DMS53 (cell line): ENCODE measurements at places on chromosomes 1 and 21.

GRCh38 chr1:78607334-78607927, 12.8 kb upstream of the IFI44L start:
- peak; percentile 65 for DNase-seq

DNA sequence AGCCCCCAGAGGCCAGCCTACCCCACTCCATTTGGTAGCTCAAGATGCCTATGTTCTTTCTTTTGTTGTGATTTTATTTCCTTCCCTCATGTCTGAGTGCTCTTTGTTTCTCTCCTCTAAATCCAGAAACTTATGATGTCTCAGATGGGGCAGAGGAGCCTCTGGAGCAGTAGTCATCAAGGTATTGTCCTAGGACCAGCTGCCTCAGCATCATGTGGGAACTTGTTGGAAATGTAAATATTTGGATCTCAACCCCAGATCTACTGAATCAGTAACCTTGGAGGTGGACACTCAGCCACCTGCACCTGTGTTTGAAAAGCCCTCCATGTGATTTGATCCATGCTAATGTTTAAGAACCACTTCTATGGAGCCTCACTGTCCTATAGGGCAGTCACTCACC, 593.1 kb upstream of the PLXNA2 start:
- DNase-seq: peak; percentile 100

DNA sequence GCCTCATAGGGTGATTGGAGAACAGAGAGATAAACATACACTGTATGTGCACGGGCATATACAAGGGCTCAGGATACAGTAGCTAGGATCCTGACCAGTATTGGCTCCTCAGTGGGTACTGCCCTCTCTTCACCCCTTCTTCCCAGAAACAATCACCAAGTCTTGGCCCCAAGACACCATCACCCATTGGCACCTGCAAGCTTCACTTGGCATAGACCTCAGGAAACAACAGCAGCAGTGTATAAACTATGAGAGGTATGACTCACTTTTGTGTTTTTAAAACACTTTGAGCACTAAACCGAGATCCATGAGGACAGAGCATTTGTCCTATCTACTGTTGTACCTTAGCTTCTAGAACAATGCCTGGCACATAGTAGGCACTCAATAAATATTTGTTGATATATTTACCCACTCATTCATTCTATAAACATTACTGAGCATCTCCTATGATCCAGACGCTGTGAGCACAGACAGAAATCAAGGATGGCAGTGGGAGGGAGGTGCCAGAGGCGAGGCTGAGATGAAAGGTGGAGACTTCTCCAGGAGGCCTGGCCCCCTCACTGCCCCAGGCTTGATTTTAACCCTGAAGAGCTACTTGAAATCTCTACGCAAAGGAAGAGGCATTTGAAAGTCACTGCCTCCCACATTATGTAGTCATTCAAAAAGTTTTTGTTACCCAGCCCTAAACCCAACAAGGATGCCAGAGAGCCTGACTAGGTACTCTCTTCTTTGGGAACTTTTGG, 95.2 kb downstream of the CAMK2N1 start:
- DNase-seq: no peak

GRCh38 chr1:19311503-19311930, 427 bp downstream of the AKR7A2 start:
- DNase-seq: no peak

GRCh38 chr21:27564684-27565301, 597.9 kb upstream of the ADAMTS5 start:
- DNase-seq: peak; percentile 67

DNA sequence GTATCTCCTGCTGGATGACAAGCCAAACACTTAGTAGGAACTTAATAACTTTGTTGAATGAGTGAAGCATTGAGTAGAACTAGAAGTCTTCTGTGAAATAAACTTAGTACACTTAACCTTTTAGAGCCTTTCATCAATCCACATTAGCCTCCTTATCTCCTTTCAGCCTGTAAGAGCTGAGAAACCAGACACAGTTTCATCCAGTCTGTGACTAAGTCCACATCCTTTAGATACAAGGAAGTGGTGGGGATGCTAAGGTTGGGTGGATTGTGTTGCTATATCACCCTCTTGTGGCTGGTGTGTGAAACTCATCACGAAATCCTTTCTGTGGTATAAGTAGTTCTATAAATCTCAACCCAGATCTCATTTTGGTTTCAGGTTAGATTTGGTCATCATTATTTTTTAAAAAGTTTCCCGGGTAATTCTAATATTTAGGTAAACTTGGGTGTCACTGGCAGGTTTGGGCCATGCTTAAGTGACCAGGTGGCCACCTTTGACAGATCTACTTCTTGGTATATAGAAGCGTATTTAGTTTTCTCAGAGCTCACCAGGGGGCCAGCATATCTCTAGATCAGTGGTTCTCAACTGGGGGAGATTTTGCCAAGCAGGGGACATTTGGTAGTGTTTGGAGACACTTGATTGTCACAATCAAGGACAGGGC, 27.8 kb upstream of the CD84 start:
- DNase-seq: peak; percentile 92

- DNase-seq: no peak
These were observed 41.3 kb upstream of the PSEN2 start for GRCh38 chr1:226829105-226829504.

DNA sequence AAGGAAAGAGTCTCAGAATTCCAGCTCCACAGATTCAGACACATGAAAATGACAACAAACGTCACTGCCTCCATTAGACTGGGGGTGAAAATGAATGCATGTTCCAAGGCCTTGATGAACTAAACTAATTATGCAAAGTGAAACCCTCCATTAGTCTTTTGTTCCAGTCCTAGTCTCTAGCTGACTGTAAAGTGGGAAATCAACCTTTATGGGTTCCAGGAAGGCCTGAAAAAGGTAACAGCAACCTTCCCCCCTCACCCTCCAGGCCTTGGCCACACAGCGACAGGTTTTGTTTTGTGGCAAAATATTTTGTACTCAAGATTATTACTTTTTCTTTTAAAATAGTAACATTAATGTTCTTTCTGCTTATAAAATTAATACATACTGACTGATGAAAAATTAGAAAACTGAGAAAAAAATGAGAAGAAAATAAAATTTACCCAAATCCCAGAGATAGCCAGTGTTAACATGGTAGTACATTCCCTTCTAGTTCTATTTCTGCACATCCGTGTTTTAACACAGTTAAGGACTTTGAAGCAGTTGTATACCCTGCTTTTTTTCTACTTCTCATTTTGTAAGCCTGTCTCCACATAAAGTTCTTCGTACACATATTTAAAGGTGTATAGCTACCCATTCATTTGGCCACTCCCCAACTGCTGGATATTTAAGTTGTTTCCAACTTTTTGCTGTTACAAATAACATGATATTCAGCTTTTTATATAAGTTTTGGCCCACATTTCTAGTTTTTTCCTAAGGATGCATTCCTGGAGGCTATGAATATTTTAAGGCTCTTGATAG, 60.9 kb downstream of the CD2 start:
- DNase-seq: no peak

- no peak for DNase-seq
These were observed 37.8 kb upstream of the COP1 start for GRCh38 chr1:176244851-176245250.

DNA sequence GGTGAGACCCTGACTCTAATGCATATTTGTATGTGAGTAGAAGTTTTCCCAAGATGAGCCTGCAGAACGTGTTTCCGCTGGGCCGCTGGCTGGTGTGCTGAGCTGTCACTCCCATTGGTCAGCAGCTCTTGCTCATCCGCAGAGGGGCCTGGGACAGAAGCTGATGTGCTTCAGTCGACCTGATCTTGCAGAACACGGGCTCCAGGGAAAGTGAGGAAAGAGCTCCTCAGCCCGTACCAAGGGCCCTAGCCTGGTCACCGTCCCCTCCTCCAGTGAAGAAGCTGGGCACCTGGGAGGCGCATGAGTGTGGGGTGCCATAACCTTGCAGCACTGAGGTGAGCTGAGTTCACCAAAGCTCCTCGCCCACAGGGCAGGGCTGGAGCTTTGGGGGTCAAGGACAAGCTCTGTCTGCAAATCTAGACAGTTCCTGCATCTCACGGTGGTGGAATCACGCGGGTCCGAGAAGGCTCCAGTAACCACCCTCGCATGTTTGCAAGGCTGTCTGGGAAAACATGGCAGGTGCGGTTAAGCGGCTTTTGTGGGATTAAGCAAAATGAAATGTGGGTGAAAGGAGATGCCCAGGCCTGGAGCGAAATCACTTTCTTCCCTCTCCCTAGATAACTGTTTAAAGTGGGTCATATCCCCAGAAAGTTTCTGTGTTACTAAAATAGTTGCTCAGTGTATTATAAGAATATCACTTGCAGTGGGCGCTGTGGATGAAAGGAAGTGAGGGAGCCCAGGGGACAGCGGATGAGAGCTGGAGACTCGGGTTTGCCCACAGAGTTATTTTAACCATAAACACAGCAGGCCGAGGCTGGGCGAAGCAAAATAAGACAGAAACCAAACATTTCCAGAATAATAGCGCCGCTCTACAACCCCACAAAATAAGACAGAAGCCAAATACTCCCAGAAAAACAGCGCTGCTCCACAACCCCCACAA, 33.1 kb upstream of the LRRC3 start:
- DNase-seq: no peak

- peak; percentile 74 for DNase-seq
These were observed 1.3 kb downstream of the AHDC1 start for GRCh38 chr1:27602462-27603308.

DNA sequence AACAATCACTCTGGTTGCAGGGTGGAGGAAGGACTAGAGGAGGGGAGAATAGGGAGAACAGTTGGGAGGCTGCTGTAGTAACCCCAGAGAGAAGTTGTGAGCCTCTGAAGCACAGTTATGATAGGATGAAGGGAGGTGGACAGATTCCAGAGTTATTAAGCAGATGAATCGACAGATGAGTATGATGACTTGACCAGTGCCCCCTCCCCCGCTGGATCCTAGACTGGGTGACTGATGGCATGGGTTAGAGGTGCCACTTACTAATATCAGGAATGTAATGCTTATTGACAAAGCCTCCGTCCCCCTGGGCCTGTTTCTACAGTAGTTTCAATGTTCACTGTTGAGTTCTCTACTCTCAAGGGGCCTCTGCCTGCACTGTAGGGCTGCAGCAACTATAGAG, 14.0 kb upstream of the TIPRL start:
- DNase-seq: no peak

GRCh38 chr1:184296466-184297243, 90.2 kb upstream of the C1orf21 start:
- no peak for DNase-seq

GRCh38 chr1:39899611-39900538, 1.8 kb downstream of the MYCL start:
- DNase-seq: no peak

DNA sequence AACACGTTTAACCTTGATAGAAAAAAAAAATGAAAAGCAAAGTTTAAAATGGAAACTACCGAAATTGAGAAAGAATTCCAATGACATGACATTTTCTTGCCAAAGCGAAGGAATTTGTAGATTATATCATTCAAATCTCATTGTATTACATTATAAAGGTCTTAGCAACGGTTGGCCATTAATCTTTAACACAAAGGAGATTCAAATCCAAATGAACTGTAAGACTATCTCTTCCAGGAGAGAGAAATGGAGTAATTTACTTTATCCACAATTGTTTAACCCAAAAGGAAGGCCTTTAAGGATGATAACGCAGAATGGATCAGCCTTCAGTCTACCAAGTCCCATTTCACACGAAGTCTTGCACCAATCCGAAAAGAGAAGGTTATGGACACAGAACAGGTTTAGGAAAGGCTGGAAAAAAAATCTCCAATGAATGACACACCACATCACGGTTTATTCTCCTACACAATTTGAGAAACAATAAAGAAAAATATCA, 1.5 kb downstream of the ENAH start:
- DNase-seq: peak; percentile 64

DNA sequence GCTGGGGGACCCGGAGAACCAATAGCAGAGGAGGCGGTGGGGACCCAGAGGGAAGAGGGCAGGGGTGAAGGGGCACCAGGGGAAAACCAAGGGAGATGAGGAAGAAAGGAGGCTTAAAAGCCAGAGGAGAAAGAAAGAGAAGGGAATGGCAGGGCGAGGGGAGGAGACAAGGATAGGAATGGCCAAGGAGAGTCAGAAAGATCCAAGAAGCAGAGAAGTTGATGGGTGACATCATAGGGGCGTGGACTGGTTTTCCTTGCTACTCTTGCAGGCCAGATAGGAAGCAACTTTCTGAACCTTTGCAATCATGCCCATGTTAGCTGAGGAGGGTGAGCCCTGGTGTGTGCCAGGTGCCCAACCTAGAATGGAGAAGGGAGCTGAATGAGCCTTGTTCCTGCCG, 5.4 kb downstream of the NPR1 start:
- no peak for DNase-seq

DNA sequence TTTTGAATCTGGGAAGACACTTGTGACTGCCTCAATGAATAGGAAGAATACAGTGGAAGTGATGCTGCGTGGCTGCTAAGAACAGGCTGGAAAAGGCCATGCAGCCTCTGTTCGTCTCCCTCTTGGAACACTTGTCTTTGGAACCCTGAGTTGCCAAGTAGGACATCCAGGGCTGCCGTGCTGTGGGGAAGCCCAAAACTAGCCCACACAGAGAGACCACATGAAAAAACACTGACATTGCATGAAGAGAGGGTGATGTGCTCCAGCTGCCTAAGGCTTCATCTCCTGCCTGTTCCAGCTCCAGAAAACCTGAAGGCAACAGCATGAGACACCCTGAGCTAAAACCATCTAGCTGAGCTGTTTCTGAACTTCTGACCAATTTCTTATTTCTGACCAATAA, 61.1 kb upstream of the GNG4 start:
- DNase-seq: peak; percentile 45

GRCh38 chr21:24941316-24942185, 665.7 kb downstream of the MRPL39 start:
- peak; percentile 4 for DNase-seq

- DNase-seq: no peak
These were observed 191.7 kb upstream of the ARHGEF16 start for GRCh38 chr1:3262681-3263286.

- peak; percentile 100 for DNase-seq
These were observed 40.6 kb upstream of the MARK1 start for GRCh38 chr1:220487297-220487820.

- DNase-seq: no peak
These were observed 29.1 kb upstream of the SEC16B start for GRCh38 chr1:177998696-177999631.

DNA sequence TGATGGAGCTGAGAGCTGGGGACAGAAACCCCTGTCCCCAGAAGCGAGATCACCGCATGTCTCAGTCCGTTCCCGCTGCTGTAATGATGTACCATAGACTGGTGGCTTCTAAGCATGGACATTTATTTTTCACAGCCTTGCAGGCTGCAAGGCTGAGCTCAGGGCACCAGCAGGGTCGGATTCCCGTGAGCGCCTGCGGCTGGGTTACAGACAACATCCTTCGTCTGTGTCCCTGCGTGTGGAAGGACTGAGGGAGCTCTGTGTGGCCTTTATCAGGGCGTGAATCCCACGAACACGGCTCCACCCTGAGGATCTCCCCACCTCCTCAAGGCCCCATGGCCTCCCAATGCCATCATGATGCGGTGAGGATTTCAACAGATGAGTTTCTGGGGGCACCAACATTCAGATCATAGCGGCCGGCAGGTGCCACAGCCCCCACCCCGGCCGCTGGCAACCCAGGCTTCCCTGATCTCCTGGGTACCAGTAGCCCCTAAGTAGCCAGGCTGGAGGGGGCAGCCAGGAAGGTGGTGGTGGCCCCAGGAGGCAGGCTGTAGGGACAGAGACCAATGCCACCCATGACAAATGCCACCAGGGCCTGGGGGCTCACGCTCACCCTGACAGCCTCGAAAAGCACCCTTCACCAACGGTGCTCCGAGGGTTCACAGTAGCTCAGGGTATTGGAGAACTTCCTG, 104.4 kb downstream of the CRYAA start:
- DNase-seq: no peak
